ENCODE measurements at places on chromosomes 4 and X.
A peak's percentile ranks its signal among the peaks of the same experiment; 100 is the strongest.

GRCh38 chr4:151792995-151793394, 32.2 kb upstream of the GATB start:
- no peak for DNase-seq

GRCh38 chr4:183469936-183470335, 25.5 kb downstream of the CDKN2AIP start:
- DNase-seq, result no peak

- no peak for DNase-seq
These were observed 9.2 kb downstream of the CTSO start for GRCh38 chr4:155944516-155944915.

GRCh38 chrX:1754077-1754476, 139.2 kb downstream of the ASMT start:
- DNase-seq, result no peak

GRCh38 chr4:168440442-168441264, 39.6 kb downstream of the DDX60L start:
- no peak for DNase-seq

DNA sequence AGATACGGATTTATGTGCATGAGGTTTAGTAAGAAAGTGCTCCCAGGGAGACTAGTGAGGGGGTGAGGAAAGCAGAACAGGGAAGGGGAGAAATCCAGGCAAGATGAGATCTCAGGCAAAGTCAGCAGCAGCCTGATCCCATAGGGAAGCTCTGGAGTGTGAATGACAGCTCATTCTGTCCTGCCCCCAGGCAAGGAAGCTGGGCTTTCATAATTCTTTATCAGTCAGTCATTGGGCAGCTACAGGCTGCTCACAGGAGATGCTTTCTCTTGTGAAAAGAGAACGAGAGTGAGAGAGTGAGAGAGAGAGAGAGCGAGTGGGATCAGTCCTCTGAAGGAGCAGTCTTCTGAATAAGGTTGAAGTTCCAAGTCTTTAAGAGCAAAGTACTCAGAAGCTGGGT, 48.1 kb downstream of the SRPX start:
- no peak for DNase-seq

DNA sequence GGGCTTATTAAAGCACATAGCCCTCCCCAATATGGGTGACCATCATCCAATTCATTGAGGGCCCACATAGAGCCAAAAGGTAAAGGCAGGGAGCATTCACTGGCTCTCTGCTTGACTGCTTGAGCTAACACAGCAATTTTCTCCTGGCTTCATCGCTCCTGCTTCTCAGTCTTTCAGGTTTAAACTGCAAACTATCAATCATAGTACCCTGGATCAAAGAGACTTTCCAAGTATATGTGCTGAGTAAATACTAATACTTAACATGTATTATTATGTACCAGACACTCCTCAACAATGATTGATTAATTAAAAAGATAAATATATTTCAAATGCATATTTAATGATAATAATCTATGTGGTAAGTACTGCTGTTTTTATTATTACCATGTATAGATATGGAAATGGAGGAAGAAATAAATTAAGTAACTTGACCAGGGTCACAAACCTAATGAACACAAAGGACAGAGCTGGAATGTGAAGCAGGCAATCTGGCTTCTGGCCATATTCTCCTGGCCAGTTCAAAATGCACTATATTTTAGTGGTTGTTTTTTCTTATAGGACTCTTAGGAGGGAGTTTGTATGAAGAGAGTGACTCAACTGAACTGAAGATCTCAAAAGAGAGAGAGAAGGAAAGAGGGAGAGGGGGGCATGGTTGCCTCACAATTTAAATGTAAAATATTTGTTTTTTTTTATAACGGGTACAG, 1197.3 kb downstream of the TECRL start:
- DNase-seq, result no peak

DNA sequence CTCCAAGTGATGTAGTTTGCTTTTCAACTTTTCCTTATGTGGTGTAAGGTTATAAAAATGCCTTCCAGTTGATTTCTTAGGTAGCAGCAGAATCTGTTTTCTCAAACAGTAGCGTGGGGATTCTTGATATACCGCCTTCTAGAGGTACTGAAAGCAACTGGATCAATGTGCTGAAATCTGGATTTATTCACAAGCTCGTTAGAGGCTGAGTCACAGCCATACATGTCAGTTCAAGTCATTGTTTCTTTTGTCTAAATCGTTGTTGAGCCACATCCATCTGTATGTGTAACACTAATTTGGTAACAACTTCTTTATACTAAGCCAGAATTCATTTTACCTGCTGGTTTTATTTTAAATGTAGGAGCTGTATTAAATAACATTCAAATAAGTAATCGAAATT, 200.0 kb upstream of the MAD2L1 start:
- DNase-seq, result no peak

GRCh38 chr4:120809518-120809917, 113.0 kb downstream of the PRDM5 start:
- DNase-seq, result no peak

DNA sequence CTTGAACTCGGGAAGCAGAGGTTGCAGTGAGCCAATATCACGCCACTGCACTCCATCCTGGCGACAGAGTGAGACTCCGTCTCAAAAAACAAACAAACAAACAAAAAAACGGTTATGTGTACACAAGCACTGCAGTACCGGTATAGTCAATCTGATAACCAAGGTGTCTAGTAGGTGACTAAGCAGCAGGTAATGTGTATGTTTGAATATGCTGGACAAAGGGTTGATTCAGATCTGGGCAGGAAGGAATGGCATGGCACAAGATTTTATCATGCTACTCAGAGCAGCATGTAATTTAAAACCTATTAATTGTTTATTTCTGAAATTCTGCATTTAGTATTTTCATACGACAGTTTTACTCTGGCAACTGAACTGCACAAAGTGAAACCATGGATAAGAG, 41.7 kb downstream of the MAGEC1 start:
- DNase-seq, result no peak

DNA sequence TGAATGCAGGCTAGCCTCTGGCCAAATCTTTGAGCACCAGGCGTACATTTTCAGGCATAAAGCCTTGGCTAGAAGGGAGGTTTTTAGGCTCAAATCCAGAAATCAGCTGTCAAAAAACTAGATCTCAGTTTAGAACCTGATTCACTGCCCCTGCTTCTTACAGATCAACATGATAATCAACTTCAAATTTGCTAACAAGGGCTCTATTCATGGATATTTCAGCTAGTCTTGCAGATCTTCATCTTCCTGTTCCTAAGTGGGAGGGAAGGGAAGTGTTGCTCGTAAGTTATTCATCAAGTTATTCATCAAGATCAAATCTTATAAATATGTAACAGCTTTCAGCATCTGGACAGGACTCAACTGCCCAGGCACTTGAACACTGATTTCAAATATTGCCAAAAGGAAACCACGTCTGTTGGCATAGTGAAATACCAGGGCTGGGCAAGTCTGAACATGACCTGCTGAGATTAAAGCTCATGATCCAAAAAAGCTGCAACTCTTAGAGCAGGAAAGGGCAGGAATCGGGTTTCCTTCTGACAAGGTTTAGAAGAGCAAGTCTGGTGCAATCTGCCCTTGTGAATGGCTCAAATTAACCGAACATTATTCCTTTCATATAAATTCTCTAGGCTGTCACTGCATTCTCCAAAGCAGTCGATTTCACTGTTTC, 200.3 kb downstream of the PDGFC start:
- DNase-seq, result peak; percentile 67
